AG09309 (cell line): ENCODE measurements at places on chromosomes 2 and 18.

DNA sequence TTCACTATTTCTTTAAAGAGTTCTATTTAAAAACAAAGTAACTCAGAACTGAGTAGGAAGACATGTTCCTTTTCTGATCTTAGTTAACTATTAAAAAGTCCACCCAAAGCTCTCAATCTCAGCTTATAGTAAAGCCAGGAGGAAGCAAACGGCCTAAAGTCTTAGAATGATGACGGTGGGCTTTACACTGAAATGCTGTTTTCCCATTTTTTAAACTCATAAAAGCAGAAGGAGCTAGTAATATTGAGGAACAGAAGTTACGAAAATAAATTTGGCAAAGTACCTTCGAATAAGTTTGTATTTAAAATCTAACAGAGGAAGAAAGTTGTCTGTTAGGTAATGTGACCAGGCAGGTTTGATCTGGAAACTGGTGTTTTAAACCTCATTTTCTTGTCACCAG is 111.1 kb downstream of the ZNF532 start:
- no peak for DNase-seq

GRCh38 chr18:46196627-46197243 is 92.5 kb downstream of the HAUS1 start:
- no peak for DNase-seq

DNA sequence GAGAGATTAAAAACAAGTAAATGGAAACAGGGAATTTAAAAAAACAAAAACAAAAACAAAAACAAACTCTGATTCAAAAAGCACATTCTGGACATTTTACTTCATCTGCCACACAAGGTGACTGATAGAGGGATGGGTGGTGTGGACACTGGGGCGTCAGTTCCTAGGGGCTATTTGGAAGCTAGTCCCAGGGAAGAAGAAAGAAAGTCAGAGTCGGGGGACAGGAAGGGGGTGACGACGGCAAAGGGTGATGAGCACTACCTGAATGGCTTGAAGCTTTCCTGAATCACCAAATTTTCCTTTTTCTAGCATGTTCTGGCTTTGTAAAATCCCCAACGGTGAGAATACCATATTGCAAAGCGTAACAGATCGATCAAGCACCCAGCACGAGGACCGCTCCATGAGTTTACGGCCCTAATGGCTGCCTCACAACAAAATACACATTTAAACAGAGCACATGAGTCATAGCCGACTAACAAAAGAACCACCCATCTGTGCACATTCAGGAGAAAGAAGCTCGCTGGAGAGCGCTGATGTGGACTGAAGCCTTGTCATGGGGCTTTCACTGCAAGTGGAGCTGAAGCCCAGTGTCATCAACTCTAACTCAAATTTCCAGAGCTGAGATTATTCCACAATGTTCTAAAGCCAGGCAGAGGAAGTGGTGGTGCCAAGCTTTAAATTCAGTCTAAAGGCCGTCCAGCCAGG is 178.9 kb downstream of the LNPK start:
- DNase-seq, result no peak

GRCh38 chr2:217431577-217432269 is 571.1 kb downstream of the TNS1 start:
- no peak for DNase-seq

DNA sequence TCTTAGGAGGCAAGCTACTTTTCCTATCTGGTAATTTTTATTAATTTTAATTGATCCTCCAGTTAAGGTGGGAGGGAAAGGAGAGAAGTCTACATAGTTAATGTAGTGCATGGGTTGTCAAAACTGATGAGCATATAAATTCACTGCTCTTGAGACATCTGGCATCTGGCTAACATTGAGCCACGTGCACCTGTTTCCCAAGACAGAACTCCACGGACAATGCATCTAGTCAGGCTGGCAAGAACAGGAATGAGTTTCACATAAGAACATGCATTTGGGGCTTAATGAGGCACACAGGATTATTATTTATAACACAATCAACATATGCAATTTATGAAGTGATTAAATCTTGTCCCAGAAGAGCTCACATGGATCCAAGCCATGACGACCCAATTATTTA is 16.2 kb upstream of the RAB1A start:
- DNase-seq, result no peak

DNA sequence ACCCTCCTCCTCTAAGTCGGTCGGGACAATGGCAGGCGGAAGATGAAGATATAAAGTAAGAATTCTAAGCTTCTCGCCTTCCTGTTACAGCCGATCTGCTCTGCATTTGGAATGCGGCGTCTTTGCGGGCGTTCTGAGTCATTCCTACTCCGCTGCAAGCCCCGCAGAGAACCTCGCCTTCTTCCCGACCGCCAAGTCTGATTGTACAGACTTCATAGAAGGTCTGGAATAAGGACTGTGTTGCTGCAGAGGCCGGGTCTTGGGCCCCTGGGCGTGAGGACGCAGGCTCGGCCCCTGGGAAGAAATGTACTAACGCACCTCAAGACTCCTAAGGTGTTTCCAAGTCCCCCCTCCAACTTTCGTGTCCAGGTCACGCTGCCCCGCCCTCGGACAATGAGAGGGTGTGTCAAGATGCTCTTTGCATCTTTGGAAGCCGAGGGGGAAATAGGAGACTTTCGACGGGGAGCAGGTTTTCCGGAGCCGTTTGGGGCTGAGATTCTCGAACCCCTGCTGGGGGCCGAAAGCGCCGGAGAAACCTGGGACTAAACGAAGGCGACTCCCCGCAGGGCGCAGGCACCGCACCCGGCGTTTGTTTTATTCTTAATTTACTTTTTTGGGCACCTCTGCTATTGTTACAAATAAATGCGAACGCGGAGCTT is 12.7 kb upstream of the PAX3 start:
- no peak for DNase-seq
